ENCODE measurements at places on chromosomes 3 and 15.

GRCh38 chr15:55627730-55628368 is 39.7 kb upstream of the PYGO1 start:
- DNase-seq = no peak

DNA sequence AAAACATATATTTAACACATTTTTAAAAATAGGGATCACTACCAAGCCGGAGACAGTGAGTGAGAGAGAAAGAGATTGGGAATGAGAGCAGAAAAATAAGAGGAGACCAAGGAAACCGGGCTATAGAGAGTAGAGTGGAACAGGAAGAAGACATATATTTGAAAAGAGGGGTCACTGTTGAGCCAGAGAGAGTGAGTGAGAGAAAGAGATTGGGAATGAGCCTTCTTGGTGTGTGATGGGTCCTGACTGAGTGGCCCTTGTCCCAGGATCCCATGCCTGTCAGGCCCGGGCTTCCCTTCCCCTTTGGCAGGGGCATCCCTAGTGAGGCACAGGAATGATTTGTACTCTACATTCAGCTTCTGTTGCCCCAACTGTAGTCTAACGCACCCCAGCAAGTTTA is 646.6 kb downstream of the NTRK3 start:
- peak; percentile 8 for DNase-seq

DNA sequence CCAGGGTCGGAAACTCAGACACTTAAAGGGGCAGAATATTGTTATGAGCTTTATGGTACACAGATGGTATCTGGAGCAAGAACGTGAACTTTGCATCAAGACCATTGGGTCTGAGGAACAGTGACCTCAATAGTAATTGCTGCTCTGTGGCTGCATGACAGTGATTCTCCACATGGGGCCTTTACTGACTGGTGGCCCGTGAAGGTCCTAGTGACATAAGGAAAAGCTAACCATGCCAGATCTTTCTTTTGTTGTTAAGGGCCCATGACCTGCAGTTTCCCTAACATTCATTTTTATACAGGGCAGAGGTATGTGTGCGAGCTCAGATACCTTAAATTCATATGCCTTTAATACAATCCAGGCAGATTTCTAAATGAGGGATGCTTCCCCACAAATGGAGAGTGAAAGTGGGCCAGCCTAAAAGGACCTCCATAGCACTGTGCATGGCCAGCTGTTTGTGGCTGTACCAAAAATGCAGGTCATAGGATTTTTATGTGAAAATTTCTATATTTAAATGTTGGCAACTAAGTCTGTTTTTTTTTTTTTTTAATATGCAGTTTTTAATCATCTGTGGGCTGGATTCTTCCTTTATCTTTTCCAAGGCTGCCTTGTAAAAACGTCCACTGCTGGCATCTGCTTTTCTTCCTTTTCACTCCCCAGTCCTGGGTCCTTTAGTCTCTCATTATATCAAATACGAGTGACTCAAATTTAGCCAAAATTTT is 188.0 kb upstream of the IL12A start:
- no peak for DNase-seq

GRCh38 chr3:1275495-1275894 is 182.7 kb downstream of the CNTN6 start:
- DNase-seq = no peak
